Fibroblast of gingiva (primary cell): ENCODE measurements at places on chromosomes 1 and 21.

- DNase-seq: no peak
Measured at GRCh38 chr1:112714313-112715263, 544 bp downstream of the PPM1J start.

DNA sequence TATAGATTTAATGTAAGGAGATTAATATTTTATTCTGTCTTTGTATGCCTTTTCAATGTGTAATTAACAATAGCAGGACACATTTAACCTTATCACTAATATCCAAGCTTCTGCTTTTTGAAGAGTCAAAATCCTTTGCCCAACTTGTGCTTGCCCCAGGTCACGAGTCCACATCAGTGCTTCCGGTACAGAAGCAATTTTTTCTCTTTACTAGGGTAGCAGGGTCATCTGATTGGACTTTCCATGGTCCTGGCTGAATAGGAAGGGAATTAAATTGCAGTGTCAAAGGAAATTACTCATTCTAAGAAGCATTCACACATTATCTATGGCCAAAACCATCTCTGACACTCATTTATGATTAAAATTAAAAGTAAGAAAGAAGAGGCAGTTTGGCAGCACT, 460.5 kb upstream of the ADGRL2 start:
- no peak for DNase-seq

DNA sequence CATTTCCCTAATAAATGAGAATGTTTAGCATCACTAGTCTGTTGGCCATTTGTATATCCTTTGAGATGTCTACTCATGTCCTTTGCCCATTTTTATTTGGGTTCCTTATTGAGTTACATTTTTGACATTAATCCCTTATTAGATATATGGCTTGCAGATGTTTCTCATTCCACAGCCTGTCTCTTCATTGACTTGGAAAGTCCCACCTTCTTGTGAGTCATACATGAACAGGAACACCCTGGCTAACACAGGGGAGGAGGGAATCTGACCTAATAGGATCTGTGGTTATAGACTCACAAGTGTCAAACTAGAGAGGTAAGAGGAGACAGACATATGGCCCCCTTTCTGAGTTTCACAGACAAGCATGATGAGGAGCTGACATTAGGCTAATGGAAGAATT, 11.5 kb downstream of the ZP4 start:
- DNase-seq: no peak

- DNase-seq: peak; percentile 16
Measured at GRCh38 chr1:58926152-58926551, 142.3 kb upstream of the JUN start.

DNA sequence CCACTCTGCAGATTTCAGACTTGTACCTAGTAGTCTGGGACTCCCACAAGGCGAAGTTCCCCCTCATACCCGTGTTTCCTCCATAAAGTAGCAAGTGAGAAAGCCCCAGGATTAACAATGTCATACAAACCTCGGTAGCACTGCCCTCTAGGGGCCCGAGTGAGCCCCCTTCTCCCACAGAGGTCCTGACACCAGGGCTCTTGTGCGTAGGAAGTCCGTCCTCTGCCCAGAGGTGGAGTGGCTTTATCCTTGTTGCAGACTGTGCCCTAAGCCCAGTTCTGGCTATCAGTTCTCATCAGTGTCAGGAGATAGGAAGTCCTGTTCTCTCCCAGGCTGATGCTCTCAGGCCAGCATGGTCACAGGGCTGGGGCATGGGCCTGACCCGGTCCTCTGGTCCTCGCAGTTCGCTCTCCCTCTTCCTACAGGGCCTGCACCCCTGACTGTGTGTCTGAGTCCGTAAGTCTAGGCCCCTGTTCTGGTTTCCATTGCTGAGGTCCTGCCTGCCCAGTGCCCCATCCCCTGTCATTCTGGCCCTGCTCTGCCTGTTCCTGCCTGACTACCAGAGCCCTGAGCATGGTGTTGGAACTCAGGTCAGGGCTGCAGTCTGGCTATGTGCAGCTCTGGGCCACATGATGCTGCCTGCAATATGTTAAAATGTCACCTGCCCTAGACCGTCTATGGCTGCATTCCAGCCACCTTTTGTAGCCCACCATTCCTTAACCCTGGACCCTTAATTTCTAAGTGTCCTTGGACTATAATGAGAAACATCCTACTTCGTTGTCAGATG, 285.6 kb downstream of the ASTN1 start:
- no peak for DNase-seq

GRCh38 chr1:200706111-200706814, 32.4 kb upstream of the CAMSAP2 start:
- no peak for DNase-seq

- peak; percentile 66 for DNase-seq
Measured at GRCh38 chr1:76425201-76426145, 350.9 kb downstream of the ST6GALNAC3 start.

GRCh38 chr1:154198756-154199562, 7.1 kb upstream of the TPM3 start:
- peak; percentile 50 for DNase-seq

GRCh38 chr1:165717918-165718515, 19.7 kb upstream of the ALDH9A1 start:
- peak; percentile 55 for DNase-seq

DNA sequence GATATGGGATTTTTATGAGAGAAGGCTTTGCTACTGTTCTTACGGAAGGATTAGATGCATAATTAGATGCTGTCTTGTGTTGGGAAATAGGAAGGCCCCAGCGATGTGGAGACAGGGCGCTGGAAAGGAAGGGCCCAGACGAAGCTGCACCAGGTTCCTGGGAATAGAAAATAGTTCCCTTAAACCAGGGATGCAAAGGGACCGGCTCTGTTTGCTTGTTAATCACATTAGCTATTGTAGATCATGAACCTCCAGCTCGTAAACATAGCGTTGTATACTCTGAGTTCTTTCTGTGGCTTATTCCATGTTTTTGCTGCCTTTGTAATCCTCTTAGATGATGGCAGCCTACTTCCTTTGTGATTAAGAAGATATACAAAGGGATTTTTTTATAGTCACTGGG, 79.8 kb upstream of the COX20 start:
- DNase-seq: no peak

DNA sequence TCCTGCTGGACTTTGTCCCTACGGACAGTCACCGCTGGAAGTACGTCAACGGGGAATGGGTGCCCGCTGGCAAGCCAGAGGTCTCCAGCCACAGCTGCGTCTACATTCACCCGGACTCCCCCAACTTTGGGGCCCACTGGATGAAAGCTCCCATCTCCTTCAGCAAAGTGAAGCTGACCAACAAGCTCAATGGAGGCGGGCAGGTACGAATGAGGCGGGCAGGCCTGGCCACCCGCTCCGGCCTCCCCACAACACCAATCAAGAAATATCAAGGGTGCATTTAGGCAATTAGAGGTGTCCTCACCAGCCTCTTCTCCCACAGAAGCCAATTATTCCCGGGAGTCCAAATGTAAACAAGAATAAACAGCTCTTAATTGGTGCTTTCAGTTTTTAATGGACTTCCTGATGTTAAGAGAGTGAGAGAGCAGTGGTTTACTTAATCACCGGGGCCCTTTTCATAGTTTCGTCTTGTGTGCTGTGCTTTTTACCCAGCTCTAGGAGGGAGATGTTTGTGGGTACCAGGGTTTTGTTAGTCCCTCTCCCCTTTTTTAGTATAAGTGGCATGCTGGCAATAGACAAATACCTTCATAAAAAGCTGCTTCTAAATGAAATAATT, 10.7 kb downstream of the TBX19 start:
- no peak for DNase-seq

GRCh38 chr1:41378999-41379737, 17.9 kb downstream of the FOXO6 start:
- no peak for DNase-seq

DNA sequence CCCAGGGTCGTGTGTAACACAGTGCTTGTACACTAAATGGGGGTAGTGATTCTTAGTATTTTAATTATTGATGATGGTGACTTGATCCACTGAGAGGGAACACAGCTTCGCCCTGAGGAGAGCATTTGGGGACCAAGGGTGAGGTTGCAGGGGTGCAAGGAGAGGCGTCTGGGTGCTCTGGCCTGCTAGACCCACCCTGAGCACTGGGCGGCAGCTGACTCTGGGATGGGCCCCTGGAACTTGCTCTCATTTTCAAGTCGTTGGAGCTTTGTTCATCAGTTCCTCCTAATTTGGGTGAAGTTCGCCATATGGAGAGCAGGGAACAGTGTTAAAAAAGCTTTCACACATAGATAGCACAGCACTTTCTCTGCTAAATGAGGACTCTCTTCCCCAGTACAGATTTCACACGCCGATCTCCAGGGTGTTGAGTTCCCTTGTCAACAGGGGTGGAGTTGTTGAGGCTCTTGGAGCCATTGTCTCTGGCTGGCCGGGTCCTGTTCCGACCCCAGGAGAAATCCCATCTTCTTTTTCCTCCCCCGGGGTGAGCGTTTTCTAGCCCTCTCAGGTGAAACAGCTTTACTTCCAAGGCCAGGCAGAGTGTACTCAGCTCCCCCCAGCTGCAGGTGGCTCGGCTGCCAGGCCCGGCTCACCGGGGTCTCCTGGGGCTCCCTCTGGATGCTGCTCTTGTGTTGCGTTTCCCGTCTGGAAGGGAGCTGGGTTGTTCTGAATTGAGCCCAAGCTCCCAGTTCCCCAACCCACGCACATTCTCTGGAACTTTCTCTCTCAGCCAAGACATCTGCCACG, 367.4 kb downstream of the RPS6KC1 start:
- DNase-seq: no peak

DNA sequence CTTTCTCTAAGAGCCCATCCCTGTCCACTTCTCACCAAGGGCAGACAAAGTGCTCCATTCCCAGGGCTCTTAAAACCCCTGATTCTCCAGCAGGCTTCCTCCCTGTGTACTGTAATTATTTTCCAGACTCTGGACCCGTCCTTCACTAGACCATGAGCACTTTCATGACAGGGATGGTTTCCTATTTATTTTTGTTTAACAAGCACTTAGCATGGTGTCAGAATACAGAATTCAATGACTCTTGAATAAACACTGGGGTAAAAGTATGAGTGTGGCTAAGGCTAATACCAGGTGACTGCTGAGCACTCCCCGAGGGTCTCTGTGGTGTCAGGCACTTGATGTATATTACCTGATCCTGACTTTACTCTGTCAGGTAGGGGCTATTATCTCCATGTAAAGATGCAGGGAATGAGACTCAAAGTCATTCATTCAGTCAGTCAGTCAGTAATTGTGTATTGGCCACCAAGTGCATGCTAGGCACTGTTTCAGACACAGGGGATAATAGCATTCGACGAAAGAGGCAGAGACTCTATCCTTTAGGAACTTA, 47.2 kb downstream of the C1orf21 start:
- no peak for DNase-seq

DNA sequence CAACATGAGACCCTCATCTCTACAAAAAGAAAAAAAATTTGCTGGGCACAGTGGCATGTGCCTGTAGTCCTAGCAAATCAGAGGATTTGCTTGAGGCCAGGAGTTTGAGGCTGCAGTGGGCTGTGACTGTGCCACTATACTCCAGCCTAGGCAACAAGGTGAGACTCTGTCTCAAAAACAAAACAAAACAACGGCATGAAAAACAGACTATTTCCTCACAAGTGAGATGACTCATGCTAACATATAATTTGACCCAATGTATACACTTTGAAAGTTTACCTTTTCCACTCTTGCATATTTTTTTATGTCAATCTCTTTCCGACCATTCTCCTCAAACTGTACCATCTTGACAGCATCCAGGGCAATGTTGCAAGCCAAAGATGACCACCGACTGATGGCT, 17.5 kb downstream of the CCT3 start:
- DNase-seq: no peak

DNA sequence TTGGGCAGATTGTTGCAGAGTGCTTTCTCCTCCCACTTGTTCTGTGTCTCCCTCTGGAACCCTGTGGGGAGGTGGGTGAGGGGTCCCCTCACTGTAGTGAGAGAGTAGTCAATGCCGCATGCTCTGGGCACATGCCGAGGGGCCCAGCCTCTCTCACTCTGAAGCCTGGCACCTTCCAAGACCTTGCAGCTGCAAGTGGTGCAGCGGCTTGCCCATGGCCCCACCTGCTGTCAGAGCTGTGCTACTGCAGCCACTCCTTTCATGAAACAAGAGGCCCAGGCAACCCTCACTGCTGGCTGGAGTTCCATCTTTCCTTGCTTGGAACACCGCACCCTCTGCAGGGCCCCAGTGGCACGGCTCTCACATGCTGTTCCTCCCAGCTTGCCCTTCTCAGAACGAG, 58.4 kb upstream of the COL6A1 start:
- peak; percentile 66 for DNase-seq

DNA sequence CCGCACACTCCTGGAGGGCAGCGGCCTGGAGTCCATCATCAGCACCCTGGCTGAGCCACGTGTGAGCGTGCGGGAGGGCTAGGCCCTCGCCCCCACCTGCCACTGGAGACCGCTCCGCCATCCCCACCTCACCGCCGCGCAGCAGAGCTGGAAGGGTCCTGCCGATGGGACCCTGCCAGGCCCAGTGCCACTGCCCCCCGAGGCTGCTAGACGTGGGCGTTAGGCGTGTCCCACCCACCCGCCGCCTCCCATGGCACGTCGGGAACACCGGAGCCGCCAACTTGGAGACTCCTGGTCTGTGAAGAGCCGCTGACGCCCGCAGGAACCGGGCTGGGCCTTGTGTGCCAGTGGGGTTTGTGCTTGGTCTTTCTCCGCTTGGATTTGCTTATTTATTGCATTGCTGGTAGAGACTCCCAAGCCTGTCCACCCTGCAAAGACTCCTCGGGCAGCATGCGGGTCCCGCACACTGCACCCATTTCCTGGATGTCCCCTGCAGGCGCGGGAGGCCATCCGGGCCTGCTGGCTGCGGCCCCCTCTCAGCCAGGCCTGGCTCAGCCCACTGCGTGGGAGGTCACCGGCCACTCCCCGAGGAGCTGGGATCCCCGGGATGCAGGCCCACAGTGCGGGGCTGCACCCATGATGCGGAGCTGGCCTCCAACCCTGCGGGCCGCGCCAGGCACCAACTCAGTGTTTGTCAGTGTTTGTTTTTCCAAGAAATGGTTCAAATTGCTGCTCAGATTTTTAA, 6.0 kb downstream of the LY9 start:
- DNase-seq: no peak

DNA sequence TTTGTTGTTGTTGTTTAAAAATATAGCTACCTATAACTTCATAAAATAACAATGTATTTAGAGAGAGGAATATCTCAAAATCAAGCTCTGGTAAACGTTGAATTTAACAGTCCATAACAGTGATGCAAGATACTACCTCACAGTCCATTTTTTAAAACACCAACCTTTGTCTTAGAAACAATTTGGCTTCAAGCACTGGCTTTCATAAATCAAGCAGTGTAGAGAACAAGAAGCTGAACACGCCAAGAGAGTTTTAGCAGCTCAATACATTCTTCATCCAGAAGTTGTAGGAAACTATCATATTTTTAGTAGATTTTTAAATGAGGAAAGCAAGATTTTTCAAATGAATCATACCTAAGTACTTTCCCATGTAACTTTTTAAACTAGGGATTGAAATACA, 334.3 kb upstream of the ADAMTS5 start:
- DNase-seq: no peak
